ENCODE measurements at places on chromosomes 2 and 18.

DNA sequence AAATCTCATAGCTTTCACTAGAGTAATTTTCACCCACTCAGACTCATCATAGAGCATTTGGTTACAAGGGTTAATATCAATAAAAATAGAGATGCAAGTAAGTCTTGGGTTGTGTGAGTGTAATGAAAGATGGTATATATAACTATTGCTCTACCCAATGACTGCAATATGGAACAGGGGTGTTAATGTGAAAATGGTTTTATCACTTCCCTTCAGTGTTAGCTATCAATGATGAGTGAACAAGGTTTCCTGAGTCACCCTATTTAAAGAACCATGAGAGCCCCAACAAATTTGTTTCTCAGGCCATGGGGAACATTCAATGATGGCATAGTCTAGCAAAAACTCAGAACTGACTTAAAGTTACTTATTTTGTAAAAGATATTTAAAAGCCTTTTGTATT is 1133.6 kb upstream of the ZEB2 start:
- no peak for DNase-seq

DNA sequence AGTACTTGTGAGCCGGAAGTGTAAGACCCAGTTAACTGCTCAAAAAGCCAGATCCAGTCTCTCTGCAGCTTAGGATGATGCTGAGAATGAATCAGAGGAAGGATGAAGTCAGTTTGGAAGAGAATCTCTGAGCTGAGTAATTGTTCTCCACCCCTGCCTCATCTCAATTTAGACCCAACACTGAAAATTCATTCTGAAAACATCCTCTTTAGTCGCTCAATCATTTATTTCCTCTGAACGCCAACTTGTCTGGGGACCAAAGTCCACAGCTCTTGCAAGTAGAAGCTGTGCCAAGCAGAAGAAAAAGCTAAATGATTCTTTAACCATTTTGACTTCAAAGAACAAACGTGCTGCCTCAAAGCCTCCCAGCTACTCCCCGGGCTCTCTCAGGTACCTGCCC is 177.1 kb upstream of the KLHL29 start:
- no peak for DNase-seq

DNA sequence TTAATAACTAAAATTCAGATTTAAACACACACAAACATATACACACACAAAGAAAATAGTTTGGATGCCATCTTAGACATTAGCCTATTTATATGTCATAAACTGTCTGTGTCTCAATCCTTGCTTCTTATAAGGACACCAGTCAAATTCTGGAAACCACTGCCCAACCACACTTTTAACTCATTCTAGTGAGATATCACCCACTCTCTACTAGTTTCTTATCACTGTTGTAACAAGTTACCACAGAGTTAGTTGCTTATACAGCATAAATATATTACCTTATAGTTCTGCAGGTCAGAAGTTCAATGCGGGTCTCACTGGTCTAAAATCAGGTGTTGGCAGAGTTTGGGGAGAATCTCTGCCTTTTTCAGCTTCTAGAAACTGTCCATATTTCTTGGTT is 239.1 kb downstream of the MTX2 start:
- DNase-seq: no peak

DNA sequence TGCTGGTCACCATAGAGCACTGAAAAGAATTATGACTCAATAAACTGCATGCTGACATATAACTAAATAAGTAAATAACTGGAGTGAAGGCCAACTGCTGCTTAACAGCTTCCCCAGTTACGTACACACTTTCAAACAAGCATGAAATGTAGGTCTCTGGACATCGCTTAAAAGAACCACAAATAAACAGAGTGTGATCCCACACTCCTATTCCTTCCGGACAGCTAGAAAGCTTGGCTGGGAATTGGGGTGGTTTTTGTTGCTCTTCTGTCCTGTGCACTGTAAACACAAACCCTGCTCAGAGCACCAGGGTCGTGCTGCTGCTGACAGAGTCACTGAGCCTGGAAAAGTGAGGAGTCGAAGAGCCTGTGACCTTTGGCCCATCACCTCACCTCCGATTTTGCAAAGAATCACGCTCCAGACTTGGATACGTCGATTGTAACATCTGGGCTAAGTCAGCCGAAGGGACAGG is 162.7 kb upstream of the NT5C1B start:
- no peak for DNase-seq

DNA sequence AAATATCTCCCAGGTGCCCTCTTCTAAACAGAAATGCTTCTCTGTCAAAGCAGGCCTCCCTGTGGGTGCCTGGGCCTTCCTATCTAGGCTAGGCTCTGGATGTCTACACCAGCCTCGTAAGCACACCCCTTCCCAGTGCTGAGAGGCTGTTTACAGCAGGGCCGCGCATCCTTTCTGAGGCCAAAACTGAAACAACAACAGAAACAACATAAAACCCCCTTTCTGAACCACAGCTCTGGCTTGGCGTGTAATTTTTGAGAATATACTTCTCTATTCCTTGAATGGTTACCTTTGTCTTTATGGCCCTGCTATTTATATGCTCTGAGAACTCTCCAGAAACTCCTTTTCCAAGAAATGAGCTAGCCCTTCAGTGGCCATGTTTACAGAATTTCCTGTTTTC is 118.4 kb downstream of the BCL2L11 start:
- no peak for DNase-seq

DNA sequence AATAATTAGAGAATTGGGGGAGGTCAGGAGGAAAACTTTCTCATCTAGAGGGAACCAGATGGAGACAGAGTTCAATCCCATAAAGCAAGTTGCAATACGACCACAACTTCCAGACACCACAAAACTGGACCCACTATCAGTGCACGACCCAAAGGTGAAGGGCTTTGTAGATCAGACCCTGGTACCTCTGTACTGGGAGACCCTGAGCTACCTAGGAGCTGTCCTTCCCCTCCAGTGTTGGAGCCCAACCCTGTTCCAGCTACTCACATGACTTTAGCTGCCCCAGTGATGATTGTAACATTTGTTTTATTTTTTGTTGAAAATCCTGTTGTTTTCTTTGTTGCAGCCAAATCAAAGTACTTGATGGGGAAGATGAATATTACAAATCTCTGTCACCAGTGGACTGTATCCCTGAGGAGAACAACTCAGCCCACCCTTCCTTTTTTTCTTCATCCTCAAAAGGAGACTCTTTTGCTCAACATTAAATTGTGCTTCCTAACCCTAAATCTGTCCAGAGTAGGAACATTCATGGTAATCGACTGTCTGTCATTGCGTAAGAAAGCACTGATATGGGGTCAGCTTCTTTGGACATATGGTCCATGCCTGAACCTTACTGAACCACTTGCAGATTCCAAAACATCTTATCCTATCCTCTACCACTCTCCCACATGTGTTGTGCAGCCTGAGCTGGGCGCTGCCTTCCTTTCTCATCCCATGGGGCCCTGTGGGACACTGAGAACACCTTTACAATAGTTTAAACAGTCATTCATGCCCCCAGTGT is 62.3 kb upstream of the SP5 start:
- DNase-seq: no peak

DNA sequence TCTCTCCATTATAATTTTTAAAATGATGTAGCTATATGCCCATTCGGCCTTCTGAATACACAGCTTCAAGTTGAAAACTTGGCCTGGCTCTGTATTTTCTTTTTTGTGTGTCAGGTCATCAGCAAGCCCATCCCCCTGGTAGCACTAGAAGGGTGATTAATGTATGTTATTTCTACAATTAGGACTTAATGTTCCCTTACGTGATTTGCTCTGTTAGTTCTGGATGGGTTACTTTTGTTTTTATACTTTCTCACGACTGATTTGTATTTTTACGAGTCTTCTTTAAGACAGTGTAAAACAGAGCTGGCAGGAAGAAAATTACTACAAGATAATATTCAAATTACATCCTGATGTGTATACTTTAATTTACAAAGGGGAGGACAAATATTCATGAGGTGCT is 88.4 kb upstream of the RGPD4 start:
- DNase-seq: no peak

DNA sequence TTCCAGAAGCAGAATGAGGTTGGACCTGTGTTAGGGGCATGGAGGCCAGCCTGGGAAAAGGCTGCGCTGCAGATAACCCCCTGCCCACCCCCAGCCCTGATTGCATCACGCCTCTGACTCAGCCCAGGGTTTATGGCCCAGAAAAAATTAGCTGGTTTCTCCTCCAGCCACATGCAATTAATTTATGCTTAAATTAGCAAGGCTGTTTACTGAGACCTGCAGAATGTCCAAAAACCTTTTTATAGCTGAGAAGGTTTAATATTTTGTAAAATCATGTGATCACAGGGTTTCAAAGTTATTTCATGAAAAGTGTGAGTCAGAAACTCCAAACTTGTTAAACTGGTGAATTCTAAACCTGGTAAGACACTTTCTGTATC is 123.1 kb upstream of the HDAC4 start:
- no peak for DNase-seq
